ENCODE measurements at places on chromosomes 6 and 20.
A peak's percentile ranks its signal among the peaks of the same experiment; 100 is the strongest.

- DNase-seq: peak; percentile 90
Observed at GRCh38 chr6:10441004-10441654, 26.3 kb upstream of the TFAP2A start.

GRCh38 chr6:89862273-89862672 is 32.0 kb upstream of the GJA10 start:
- no peak for DNase-seq

DNA sequence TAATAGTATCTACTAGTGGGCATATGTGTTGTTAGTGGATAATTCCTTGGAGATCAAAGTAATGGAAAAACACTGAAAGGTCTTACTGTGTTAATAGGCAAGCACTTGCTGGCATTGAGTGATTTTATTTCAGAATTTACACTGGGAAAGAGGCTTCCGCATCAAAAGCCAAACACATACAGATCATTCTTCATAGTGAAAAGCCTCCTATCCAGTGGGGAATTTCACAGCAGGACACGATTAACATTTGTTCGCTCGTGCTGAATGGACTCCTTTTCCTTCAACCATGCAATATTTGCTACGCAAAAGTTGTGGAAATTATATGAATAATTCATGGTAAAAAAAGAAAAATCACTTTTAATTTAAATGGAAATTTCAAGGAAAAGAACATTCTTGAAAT is 26.4 kb downstream of the GABRR1 start:
- DNase-seq: no peak

- no peak for DNase-seq
Observed at GRCh38 chr6:158531970-158532369, 27.9 kb upstream of the TMEM181 start.

GRCh38 chr6:46329568-46329967 is 158.8 kb upstream of the ENPP5 start:
- no peak for DNase-seq

- no peak for DNase-seq
Observed at GRCh38 chr6:28277746-28278145, 3.6 kb upstream of the PGBD1 start.

GRCh38 chr20:32999603-33000250 is 4.5 kb downstream of the SUN5 start:
- no peak for DNase-seq
